ENCODE measurements at places on chromosomes 11 and 22.

DNA sequence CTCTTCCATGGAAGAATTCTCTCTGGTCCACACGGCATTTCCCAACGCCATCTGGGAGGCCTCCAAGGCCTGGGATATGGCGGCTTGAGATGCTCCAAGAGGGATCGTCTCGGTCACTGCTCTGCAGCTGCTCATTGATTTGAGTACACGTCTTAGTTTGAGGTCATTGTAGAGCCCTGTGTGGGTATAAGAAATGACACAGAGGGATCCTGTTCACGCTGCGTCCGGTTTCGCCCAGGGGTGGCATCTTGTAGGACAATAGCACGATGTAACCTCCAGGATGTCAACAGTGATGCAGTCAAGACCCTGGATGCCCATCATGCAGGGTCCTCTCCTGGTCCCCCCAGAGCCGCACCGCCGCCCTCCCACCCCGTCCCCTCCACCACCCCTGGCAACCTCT, 564.6 kb downstream of the BRD1 start:
- no peak for DNase-seq

DNA sequence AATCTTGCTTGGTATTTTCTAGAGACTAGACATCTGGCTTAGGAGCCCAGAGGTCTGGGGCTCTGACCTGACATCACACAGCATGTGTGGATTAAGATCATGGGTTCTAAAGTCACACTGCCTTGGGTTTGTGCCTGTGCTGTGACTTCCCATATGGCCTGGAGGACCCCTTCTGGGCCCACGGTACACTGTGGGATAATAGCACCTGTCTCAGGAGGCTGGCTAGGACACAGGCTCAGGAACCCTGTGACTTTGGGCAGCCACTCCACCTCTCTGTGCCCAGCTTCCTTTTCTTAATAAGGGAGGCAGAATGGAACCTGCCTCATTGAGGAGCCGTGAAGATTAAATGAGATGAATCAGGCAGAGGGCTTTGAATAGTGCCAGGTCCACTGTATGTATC, 99.2 kb upstream of the B3GAT1 start:
- no peak for DNase-seq

DNA sequence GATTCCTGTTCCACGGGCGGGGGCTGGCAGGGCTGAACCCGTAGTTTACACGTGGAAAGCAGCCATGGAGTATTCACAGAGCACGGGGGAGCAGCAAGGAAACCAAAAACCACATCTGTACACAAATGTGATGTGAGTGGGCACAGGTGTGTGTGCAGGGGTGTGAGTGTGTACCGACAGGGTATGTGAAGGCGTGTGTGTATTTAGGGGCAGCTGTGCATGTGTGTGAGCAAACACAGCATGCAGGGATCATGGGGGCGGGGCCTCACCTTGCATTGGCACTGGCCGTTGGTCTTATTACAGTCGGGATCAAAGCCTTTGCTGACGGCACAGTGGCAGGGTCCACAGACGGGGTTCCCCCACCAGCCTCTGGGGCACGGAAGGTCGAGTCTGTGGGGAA, 58.4 kb downstream of the TRMU start:
- DNase-seq = no peak

GRCh38 chr11:70397336-70397982, 870 bp upstream of the CTTN start:
- no peak for DNase-seq

GRCh38 chr11:69878144-69878883, 59.1 kb upstream of the FGF3 start:
- peak; percentile 38 for DNase-seq

- DNase-seq = no peak
Measured at GRCh38 chr11:33701302-33702230, 940 bp upstream of the C11orf91 start.

GRCh38 chr11:6397156-6397555, 6.9 kb downstream of the SMPD1 start:
- no peak for DNase-seq

DNA sequence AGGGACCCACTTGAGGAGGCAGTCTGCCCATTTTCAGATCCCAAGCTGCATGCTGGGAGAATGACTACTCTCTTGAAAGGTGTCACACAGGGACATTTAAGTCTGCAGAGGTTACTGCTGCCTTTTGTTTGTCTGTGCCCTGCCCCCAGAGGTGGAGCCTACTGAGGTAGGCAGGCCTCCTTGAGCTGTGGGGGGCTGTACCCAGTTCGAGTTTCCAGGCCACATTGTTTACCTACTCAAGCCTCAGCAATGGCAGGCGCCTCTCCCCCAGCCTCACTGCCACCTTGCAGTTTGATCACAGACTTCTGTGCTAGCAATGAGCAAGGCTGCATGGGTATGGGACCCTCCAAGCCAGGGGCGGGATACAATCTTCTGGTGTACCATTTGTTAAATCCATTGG, 126.0 kb downstream of the OR4A5 start:
- no peak for DNase-seq

DNA sequence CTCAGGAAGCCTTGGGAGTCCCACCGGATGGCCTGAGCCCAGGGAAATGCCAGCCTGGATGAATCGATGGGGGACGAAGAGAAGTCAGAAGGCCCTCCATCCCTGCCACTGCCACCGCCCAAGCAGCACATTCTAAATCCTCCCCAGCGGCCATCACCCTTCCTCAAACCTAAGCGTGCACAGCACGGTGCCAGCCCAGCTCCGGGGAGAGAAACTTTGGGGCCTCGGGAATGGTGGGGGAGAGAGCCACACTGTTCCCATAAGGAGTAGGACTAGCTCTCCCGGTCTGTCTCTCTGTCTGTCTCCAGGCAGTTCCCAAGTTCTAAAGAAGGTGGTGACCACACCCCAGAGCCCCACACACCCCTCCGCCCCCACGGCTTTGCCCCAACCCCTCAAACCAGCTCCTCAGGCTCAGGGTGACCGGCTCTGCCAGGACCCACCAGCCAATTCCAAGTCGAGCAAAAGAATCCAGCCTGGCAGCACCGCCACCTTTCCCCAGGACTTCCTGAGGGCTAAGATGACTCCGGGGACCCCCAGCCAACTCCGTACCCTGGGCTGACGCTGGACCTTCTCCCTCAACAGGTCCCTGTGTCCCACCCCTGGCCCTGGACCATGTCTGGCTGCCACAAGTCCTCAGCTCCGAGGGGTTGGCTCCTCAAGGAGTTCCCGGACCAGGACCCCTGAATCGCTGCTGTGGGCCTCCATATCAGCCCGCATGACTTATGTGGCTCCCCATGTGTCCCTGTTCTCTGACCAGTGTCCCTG, 2.7 kb downstream of the AHNAK start:
- no peak for DNase-seq

DNA sequence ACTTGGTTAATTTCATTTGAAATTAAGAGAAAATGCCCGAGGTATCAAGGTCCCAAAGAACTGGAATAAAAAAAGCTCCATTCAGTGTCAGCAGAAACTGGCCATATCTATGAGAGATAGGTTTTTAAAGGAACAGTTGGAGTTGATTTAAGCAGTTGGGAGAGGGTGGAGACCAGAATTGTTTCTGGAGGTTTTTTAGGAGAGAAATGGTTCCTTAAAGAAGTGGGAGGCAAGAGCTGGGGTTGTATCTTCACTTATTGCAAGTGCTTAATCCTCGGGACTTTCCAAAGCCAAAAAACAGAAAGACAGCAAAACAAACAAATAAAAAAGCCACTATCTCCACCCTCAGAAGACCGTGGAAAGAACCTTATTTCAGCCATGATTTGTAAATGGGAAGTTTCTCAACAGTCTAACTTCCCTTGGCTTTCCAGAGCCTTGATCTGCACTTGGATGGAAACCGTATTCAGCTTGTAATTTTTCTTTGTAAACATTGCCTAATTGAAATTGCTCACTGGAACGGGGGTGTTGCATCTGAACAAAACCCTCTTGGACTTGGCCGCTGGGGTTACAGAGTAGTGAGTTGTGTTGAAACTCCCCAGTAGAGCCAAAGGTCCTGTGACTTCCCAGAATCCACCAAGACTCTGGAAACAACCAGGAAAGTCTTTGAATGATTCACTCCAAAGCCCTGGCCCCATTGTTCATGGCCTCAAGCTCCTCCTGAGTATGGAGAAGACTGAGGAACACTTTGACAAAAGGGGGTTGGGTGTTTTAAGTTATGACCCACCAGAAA, 115.6 kb downstream of the SLC1A2 start:
- no peak for DNase-seq

DNA sequence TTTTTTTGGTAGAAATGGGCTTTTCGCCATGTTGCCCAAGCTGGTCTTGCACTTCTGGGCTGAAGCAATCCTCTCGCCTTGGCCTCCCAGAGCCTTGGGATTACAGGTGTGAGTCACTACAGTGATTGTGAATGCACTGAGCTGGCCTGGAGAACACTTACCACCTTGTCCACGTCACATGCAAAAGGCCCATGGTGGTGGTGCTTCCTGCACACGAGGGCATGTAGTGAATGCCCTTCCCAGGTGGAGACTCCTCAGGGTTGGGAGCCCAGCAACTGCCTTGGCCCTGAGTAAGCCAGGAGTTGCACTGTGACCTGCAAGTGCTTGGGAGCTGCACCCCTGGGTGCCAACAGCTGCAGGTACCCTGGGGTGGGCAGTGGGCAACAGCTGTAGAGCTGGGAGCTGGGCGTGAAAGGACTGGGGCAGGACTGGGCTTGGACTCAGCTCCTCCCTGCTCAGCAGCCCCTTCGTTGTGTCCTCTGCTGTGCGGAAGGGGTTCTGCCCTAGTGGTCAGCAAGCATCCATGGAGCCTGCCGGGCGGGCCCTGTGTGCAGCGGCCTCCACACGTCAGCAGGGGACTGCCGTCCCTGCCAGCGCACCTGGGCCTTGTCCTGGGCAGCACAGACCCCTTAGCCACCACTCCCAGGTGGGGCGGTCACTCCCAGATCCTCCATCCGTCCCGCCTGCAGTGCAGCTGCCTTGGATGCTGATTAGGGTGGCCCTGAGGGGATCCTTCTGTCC, 9.3 kb upstream of the ADORA2A start:
- no peak for DNase-seq

GRCh38 chr22:30893434-30894370, 74.9 kb downstream of the MORC2 start:
- no peak for DNase-seq

DNA sequence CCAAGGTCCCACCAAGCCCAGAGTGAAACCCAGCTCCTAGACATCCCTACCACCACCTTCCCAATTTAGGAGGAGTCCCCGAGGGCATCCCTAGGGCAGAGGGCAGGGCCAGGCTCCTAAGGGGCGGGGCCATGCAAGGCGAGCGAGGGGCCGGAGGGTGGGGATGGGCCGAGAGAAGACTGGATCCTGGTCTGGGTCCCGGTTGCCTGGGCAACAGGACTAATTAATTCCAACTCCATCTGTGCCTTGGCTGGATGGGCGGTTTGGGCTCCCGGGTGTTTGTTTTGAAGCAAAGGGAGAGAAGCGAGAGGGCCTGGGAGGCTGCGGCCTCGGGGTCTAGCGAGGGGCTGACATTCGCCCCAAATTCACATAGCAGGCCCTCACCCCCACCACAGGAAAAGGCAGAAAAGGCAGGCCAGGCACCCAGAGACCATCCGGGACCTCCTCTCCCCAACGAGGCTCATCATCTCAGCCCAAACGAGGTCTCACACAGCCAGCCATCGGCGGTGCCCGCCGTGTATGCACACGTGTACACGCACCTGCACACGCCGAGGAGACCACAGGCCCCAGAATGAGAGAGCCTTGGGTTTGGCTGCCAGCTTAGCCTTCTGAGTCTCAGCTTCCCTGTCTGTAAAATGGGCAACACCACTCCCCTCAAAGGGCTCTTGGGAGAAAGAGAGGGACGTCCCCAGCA, 23.9 kb downstream of the ELFN2 start:
- DNase-seq = peak; percentile 80

DNA sequence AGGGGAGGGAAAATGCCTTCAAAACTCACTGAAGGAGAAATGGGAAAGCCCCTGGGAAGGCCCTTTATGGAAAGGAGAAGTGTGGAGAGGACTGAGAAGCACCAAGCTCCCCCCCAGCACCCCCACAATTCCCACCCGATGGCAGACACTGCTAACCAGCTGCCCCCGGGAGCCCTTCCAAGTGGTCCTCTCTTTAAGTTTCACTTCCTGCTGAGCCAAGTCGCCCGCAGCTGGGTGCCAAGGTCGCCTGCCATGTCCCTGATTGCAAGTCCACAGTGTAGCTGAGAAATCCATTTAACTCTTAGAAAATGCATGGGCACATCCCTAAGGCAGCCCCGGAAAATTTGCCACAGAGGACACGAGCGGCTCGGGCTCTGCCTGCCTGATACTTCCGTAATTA, 68.2 kb downstream of the GALNT18 start:
- no peak for DNase-seq

- DNase-seq = no peak
Measured at GRCh38 chr11:120608760-120609211, 97.2 kb downstream of the GRIK4 start.

DNA sequence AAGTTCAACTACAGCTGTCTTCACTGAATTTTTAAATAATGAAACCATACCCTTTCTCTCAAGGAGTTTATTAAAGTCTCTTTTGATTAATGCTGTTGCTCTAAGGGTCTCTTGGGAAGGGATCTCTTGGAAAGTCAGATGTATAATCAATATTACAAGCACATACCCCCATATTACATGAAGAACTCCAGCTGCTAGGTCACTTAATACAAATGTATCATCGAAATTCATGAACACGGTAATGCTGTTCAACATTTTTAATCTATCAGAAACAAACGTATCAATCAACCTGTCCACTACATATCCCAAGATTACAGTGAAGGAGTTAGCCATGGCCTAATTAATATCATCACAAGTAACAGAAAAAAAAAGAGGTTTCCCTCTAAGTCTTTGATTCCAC, 383.2 kb upstream of the ARHGAP42 start:
- DNase-seq = no peak

GRCh38 chr11:123700772-123701171, 40.7 kb downstream of the ZNF202 start:
- DNase-seq = no peak

DNA sequence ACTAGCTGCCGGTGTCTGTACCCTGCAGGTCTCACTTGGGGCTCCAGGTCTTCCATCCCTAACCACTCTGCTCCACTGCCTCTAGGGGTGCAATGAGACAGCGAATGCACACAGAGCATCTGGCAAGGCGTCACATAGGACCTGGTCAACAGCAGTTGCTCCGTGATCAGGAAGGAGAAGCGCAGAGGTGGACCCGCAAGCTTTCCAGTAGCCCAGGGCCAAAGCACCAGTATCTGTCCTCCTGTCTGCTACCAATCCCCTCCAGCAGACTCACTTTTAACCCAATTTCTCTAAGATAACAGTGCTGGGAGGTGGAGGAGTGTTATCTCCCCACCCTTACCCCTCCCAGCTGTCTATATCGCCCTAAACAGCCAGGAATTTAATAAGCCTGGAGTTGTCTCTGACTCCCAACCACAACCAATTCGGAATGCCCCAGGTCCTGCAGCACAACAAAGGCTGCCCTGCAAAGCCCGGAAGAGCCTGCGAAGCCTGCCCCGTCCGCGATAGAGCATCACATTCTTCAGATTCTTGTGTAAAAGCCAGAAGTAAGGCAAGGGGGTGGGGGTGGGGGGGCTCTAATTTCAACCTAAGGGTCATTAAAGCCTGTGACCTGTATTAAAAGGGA, 19.3 kb downstream of the MYH9 start:
- DNase-seq = no peak

- DNase-seq = no peak
Measured at GRCh38 chr11:34649597-34649996, 28.7 kb downstream of the EHF start.
